KBM-7 (cell line): ENCODE measurements at places on chromosomes 2 and 18.

DNA sequence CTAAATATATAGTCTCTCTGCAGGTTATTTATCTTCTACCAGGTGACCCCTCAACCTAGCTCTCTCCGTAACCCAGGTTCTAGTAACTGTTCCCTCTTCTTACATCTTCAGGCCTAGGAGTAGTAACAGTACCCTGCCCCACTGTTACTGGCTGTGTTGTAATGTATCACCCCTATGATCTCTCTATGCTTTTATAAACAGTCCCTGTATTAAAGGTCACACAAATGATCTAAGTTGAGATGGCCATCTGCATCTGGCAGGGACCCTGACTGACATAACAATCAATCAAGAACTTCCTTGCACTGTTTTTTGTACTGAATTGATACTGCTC lies 219.7 kb upstream of the STK17B start:
- no peak for DNase-seq

- DNase-seq, result no peak
Observed at GRCh38 chr2:190512539-190513095, 21.9 kb downstream of the NEMP2 start.

DNA sequence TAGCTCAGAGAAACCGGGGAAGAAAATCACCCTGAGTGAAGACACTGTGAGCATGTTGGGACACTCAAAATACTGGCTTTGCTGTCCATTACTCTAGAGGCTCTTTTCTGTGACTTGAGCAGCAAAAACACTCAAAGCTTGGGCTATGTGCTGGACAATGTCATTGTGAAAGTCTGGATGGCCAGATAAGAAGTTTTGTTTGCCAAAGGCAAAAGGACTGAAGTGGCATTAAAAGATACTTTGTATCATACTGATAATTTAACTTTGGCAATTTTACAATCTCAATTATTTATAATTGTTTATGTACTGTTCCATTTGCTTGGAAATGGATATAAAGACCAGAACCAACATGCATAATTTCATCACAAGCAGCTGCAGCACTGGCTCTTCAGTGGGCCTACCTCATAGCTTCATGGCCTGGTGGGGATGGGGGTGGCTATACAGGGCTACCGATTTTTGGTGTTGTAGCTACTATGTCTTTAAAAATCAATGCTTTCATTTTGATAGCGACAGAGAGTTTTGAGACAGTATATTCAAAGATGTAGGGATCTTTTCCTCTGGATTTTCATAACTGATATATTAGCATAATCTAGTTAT lies 51.1 kb downstream of the RBKS start:
- DNase-seq, result no peak

DNA sequence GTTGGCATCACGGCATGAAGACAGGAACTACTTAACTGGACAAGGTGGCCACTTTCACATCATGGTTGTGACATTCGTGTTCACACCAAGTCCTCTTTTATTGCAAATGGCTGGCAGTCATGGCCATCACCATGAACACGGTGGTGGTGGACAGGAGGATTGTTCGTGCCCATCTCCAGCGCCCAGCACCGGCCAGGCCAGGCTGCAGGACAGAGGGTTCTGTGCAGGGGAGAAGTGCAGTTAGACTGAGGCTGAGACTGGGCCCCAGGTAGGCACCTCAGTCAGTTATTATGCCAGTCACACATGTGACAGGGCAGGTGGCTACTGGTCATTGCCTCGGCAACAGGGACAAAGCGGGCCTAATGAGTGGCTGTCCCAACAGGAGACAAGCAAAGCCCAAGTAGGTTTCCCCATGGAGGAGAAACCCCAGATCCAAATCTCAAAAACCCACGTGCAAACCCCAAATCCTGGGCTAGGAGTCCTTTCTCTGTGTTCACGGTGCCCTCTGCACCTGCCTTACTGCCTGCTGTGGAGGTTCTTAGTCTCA lies 468.1 kb upstream of the MYT1L start:
- DNase-seq, result no peak

DNA sequence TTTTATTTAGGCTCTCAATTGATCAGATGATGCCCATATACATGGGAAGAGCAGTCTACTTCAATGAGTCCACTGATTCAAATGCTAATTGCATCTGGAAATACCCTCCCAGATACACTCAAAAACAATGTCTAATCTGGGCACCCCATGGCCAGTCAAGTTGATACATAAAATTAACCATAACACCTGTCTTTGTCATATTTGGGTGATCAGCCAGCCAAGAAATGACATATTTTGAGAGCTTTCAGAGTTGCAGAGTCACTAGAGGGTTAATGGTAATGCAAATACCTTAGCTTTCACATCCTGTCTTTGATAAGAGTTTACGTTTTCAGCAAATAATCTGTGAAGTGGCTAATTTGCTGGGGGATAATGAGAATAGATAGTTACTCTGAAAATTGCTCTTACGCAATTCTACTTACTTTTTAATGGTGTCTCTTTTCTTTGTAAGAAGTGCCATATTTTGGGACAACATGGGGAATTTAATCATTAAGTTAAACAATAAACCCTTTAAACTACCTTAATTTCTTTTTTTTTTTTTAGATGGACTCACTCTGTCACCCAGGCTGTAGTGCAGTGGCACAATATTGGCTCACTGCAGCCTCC lies 49.1 kb downstream of the CCDC195 start:
- no peak for DNase-seq

- DNase-seq, result no peak
Observed at GRCh38 chr2:215401896-215402379, 33.9 kb downstream of the FN1 start.

DNA sequence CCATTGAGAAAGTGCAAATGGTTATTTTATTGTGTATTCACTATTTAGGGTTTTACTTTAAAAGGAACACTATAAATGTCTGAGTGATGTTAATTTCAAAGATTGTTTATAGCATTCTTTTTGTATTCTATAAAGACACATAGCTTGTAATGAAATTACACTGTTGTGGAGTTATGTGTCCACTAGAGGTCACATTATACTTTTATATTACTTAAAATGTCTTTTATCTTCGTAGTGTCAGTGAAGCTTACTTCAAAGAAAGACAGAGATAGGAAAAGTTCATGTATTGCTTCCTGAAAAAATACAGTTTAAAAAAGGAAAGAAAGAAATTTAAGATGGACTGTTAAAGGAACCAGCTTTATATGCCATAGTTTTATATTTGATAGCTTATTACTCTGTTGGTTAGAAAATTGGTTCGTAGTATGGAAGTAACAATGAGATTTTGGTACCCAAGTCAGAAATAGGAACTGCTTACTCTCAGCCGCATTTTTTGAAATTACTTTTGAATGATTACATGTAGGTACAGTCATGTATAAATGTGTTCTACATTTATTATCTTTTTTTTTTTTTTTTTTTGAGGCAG lies 20.5 kb downstream of the APLF start:
- DNase-seq, result peak; percentile 57

- no peak for DNase-seq
Observed at GRCh38 chr18:56001576-56001975, 413.6 kb upstream of the TCF4 start.

- DNase-seq, result no peak
Observed at GRCh38 chr2:54878182-54878581, 154.7 kb downstream of the EML6 start.

DNA sequence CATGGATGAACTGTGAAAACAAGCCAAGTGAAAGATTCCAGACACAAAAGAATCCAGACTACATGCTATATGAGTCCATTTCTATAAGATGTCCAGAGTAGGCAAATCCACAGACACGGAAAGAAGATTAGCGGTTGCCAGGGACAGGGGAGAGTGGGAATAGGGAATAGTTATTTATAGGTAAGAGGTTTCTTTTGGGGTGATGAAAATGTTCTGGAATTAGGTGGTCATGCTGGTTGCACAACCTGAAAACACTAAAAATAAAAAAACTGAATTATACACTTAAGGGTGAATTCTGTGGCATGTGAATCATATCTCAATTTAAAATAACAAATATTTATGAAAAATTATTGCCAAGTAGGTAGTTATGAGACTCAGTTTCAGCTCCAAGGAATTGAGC lies 168.4 kb downstream of the LTBP1 start:
- no peak for DNase-seq

GRCh38 chr2:148653437-148653836 lies 8.9 kb downstream of the EPC2 start:
- DNase-seq, result no peak

DNA sequence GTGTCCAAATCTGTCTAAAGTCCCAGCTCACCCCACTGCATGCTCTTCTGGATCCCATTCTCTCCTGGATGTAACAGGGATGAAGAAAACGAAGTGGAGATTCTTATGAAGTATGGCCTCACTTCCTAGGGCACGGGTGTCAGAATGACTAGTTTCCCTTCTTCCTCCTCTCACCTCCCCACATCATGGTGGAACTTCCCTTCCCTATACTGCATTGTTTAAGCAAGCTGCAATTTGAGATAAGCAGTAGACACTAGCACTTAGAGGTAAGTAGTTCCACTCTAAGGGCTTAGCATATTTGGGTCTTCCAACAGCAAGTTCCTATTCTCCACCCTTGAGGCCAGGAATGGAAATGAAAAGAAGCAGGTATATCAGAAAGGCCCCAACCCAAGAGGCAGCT lies 29.7 kb downstream of the SLC4A5 start:
- no peak for DNase-seq

DNA sequence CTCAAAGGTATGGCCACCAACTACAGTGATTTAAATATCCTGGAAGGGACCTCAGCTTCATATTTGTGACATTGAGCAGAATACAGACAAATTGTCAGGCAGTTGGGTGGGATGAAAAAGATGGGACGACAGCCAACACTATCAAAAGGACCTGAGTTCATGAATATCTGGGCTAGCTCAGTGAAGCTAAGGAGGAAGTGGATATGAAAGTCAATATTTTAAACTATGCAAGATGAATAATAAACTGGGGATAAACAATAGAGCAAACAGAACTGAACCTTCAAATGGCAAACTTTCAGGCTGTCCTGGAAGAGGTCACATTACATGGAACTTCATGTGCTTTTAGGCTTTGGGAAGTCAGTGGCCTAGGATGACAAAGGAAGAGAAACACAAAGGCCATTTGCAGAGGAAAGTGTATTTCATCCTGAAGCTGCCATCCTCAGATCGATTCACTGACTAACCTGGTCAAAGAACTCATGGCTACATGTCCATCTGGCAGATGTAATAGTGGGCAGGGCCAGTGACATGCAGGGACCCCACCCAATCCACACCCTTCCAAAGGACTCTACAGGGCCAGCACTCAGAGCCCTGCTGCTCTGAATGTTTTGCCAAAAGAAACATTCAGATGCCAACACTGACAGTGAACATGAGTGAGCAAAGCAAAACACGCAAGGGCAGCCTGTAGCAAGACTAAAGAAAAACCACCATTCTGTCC lies 175.7 kb downstream of the ETAA1 start:
- DNase-seq, result no peak

DNA sequence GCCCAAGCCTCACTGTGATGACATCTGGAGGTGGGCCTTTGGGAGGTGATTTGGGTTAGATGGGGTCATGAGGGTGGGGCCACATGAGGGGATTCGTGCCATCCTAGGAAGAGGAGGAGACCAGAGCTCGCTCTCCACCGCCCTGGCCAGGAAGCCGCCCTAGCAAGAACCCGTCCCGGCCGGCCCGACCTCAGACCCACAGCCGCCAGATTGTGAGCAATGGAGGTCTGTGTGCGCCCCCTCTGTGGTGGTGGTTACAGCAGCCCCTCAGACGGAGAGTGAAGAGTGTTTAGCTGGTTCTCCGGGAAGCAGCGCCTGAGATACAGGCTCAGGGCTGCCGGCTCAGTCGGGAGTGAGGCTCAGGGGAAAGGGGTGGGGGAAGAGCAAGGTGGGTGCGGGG lies 83.3 kb downstream of the RTP5 start:
- DNase-seq, result no peak

DNA sequence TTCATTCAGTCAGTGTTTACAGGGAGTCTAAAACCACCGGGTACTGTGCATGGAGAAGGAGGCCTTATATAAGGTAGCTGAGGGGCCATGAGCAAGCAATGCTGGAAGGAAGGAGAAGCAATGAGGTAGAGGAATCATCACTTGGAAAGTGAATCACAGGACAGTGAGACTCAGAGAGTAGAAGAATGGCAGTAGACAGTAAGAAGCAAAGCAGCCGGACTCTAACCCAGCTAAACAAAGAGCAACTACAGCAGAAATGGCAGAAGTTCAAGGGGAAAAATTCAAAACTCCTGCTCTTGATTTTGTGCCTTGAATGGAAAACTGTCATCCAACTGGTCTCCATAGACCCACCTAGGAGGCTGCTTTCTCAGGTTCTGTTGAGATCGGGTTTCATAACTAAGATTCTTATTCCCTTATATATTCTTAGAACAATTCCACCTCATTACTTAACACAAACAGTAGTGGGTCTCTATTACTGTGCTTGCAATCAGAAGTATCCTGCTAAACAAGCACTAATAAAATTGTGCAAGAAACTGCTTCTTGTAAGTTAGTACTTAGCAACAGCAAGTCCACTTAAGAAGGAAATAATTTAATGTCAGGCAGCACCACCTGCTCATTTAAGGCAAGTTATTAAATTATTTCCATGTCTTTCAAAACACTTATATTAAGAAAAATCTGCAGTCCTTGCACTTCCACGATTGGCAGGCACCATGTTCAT lies 68.0 kb downstream of the RBMS1 start:
- DNase-seq, result no peak

DNA sequence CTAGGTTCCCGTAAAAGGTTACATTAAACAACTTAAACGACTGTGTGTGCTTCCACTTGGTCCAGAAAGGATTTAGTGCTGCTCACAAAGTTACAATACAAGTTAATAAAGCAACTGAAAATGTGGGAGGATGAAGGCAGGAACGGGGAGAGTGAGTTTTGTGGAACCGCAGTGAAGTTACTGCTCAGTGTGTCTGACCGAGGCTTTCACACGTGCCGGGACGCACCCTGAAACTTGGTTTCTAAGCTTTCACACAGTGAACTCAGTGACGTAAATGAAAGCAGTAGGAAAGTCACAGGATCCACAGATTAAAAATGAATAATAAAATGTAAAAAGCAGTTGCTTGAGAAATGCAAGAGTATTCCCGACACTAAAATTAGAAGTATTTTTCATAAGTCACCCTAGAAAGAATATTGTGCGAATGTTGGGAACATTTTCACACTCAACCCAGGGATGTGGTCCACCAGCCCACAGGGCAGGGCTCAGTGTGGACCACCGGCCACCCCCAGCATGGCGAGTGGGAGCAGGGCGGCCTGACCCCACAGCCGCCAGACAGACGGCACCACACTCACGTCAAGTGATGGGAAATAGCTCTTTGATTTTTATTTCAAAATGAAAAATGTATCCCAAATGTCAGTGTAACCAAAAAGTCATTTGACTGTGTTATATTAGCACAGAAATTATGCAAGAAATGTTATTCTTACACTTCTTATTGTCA lies 32.6 kb upstream of the CHMP1B start:
- no peak for DNase-seq

GRCh38 chr2:95051626-95052025 lies 26.1 kb downstream of the MAL start:
- DNase-seq, result no peak

- DNase-seq, result no peak
Observed at GRCh38 chr18:4524096-4524495, 69.0 kb upstream of the DLGAP1 start.

GRCh38 chr2:3105814-3106569 lies 271.6 kb downstream of the EIPR1 start:
- no peak for DNase-seq

GRCh38 chr2:110783196-110783873 lies 51.0 kb downstream of the ACOXL start:
- DNase-seq, result no peak
